ENCODE measurements at places on chromosomes 2 and 18.

- DNase-seq = no peak
Measured at GRCh38 chr2:181858600-181858999, 32.9 kb upstream of the ITPRID2 start.

- no peak for DNase-seq
Measured at GRCh38 chr2:214244847-214245246, 166.0 kb upstream of the VWC2L start.

GRCh38 chr2:38474021-38474456 is 97.0 kb upstream of the ATL2 start:
- DNase-seq = no peak

DNA sequence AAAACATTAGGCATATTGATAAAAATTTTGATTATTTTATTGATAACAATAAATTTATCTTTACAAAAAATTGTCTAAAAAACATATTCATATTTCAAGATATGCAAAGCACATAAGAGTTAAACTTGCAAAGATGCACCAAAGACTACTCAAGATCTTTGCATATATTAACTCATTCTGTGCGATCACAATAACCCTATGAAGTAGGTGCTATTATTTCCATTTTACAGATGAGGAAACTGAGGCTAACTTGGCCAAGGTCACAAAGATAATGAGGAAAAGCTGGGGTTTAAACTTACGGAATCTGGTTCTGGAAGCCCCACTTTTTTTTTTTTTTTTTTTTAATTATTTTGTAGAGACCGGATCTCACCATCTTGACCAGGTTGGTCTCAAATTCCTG is 94.4 kb upstream of the SERTAD2 start:
- no peak for DNase-seq

DNA sequence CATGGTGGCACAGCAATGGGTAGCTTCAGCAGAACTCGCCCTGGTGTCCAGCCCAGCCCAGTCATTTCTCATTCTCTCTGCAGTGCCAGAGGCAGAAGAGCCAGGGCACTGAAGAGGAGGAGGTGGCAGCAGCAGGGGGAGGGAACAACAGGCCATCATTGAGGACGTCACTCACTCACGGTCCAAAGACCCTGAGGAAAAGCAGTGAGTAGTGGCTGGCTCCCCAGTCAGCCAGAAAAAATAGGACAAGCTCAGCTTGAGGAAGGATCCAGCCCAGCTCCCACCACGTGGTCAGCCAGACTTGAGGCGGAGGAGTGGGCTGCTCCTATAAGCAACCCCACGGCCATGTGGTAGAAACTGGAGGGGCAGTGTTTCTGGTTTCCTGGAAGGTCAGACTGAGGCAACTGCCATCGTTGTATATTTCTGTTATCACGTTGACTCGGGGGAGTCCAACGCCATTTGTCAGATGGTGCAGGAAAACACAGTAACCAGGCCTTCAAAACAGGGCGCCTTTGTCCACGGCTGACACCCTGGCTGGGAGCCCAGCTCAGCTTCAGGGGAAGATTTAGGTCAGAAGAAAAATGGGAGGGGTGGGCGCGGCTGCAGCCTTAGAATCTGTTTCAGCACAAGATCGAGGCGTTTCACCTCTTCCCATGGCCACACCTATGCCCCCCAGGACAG is 19.0 kb upstream of the TMEM247 start:
- peak; percentile 83 for DNase-seq

DNA sequence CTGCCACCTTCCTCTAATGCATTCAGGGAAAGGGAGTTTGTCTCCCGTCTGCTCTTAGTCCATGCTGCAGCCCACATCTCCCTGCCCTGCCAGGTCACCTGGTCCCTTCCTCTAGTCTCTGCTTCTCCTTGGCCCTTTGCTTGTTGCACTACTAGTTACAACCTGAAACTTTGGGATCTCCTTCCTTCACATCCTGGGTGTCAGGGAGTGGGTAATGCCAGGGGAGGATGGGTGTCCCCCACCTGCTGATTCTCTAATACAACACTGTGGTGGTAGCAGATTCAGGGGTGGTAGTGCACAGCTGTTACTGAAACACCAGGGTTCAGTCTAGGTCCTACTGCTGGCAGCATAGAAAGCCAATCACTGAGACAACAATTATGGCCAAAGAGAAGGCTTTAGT is 31.2 kb upstream of the COX7A2L start:
- DNase-seq = no peak

DNA sequence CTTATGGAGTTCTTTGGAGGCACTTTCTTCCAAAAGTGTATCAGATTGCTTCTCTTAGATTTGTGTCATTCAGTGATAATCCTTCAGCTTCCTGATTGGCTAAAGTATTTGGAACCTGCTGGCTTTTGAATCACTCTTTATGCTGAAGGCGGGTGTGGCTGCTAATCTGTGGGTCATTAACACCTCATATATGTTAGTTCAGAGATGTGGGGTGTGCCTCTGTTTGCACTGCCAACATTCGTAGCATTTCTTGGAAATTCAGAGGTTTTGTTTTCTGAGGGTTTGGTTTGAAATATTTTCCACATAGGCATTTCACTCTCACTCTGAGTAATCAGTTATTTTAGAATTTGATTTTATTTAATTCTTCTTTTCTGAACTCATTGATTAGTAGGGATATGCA is 1604.4 kb upstream of the ACVR2A start:
- DNase-seq = no peak

- no peak for DNase-seq
Measured at GRCh38 chr2:128970332-128971116, 651.9 kb upstream of the HS6ST1 start.

DNA sequence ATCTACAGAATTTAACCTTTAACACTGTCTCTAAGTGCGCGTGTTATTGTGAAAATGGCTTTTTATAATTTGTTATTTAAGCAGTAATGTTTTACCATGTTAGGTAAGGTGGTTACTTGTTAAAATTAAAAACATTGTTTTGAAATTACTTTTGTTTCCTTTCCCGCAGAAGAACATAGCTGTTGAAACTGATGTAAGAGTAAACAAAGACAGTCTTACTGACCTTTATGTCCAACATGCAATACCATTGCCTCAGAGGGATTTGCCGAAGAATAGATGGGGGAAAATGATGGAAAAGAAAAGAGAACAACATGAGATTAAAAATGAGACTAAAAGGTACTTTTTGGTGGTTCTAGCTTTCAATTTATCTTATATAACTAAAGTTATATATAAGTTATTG is 2.1 kb downstream of the C2orf49 start:
- DNase-seq = no peak

DNA sequence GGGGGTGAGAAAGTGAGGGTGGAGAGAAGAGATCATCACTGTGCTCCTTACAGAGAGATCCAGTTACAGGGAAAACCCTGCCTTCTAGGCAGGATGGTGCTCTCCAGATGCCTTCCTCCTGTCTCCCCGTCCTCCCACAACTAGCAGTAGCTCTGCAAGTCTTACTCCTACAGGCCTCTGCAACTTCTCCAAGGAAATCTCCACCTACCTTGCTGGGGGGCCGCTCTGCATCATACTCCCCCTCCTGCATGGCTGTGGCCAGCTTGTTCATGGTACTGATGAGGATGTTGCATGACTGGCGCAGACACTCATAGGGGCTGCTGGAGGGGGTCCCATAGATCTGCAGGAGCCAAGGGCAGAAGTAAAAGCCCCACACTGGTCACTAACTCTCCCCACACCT is 14.1 kb downstream of the DCTN1 start:
- DNase-seq = no peak

- DNase-seq = no peak
Measured at GRCh38 chr2:47767497-47767844, 15.5 kb upstream of the MSH6 start.

GRCh38 chr2:105607920-105608504 is 136.7 kb upstream of the NCK2 start:
- no peak for DNase-seq

GRCh38 chr18:26057344-26057773 is 33.1 kb downstream of the SS18 start:
- DNase-seq = no peak

DNA sequence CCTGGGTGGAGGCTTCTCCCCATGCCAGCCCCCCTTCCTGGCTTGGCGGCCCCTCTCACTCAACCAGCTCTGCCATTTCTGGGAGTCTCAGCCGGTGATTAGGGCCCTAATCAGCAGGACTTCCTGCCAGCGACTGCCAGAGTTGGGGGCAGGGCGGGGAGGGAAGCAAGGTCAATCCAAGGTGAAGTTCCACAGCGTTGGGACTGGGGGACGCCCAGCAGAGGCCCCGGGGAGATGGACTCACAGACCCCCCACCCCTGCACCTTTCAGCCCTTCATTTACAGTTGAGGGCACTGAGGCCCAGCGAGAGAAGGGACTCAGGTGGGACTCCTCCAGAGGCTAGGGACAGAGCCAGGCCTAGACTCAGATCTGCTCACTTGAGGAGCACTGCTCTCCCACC is 65.3 kb downstream of the TNS1 start:
- no peak for DNase-seq

DNA sequence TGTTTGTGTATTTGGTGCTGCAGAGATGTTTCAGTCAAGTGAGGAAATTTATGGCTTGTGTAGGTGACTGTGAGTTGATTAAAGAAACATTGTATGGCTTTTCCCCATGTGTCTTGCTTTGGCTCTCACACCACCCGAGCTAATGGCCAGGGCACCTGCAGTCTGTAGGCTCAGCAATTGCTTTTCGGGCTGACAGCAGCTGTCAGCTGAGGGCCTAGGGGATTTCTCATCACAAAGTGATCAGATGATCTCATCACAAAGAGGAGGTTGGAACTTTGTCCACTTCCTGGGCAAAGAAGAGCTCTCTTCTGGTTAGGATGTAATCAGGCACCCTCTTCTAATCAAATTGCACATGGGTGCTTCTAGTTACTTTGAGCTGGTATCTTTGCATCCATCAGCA is 632.2 kb downstream of the SLC4A3 start:
- no peak for DNase-seq

DNA sequence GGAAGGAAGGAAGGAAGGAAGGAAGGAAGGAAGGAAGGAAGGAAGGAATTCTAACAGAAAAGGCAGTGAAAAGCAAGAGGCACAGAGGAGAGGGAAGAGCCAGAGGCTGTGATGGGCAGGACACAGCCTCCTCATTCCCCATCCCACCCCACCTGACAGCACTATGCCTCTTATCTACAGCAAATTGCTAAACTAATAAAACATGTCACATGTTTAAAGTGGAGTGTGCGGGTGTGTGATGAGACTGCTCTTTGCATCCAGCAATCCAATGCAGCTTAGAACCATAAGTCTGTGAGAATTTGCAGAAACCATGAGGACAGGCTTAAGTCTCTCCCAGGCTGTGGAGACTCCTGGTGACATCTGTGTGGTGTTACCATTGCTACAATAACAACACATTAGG is 108.4 kb upstream of the ALK start:
- DNase-seq = no peak

DNA sequence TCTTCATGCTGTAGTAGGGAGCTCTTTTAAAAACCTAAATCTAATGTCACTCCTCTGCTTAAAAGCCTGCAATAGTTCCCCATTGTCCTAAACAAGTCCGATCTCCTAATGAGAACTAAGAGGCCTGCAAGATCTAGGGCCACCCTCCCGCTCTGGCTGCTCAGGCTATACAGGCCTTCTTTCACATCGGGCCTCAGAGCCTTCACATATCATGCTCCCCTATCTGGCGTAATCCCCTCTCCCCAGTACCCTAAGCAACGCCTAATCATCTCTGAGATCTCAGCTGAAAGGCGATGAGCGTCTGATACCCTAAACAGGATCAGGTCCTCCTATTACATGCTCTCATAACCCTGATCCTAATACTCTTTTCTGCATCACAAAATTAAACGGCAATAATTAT is 1.9 kb downstream of the MAP4K3 start:
- DNase-seq = peak; percentile 28

DNA sequence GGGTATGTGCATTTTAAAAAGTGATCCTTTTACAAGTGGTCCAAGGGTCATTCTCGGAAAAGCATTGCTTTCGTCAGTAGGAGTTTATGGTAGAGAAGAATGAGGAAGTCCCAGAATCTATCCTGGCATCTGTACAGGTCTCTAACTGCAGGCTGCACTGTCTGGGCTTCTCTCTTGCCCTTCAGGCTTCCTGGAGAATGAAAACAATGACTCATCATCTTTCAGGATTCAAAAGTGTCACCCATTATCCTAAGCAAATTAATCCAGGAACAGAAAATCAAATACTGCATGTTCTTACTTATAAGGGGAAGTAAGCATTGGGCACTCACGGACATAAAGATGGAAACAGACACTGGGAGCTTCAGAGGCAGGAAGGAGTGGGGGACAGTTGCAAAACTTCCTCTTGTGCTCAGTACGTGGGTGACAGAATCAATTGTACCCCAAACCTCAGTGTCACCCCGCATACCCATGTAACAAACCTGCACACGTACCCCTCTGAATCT is 60.2 kb upstream of the TXNDC2 start:
- DNase-seq = peak; percentile 55

GRCh38 chr2:175009917-175010621 is 4.9 kb upstream of the CHN1 start:
- no peak for DNase-seq
